CD4-positive, alpha-beta T cell (primary cell): ENCODE measurements at places on chromosomes 5 and 9.

DNA sequence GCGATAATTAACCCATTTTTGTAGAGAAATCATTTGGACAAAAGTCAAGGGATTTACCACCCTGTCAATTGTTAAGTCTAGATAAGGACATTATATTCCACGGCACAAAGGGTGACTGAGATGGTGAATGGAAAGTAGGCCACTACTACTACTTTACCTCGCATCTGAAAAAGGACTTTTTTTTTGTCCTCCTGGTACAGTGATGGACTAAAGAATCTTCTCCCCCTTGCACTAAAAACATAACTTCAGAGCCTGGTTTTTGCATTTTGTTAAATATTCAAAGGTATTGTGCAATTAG is 147.5 kb downstream of the EBF1 start:
- DNase-seq, result no peak

DNA sequence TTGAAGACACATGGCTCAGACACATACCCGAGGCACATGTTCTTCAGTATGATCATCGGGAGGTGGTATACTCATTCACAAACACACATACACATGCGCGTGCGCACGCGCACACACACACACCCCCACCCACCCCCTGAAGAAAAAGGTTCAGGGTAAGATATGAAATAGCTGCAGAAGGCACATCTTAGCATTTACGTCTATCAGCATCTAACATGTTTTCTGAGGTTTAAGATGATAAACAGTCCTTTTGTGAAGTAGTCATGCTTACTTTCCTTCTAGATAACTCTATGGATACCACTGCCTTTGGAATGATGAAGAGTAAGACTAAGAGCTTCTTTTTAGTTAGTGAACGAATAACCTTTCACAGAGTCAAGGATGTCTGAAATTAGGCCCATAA is 105.1 kb upstream of the GNA14 start:
- no peak for DNase-seq

DNA sequence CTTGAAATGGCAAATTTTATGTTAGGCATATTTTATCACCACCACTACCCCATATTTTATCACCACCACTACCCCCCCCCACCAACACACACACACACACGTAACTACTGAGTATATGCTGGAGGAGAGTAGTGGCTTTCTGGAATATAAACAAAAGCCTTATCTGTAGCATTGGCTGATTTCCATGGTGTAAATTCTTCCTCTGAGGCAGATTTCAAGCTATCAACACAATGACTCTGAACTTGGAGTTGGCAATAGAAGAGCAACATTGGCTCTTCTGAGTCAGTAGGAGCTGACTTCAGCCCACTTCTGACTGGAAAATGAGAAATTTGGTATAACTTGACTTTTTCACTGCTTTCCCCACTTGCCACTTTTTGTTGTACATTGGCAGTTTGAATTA is 143.0 kb downstream of the CAVIN4 start:
- no peak for DNase-seq

DNA sequence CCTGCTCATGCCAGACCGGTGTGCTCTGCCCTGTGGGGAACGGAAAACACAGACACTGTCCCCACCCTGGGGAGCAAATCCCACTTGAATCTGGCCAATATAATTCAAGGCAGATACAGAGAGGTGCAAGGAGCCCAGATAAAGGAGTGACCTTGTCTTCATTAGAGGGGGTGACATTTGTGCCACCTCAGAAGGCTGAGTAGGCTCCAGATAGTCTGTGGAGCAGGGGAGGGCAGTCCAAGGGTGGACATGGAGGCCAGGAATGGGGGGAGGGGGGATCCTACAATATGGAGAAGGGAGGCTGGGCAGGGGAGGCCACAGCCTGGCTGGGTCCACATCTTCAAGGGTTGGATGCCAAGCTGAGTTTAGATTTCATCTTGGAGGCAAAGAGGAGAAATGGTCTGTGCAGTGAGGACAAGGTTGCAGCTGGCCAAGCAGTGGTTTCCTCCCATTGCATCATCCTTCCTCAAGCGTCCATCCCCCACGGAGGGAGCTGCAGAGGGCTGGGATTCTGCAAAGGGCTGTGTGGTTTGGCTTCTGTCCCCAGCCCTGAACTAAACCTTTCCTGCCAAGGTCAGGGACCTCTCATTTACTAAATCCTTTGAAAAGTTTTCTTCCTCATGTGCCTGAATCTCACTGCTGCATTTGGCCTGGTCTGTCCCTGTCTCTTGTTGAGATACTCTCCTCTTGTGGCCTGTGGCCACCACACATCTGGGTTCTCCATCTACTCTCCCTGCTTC is 60.1 kb downstream of the GALNT12 start:
- DNase-seq, result no peak
